ENCODE measurements at places on chromosomes 7 and 10. TPM values are rescaled to one million over a fixed set of nuclear protein-coding genes. Genes with fewer than 3 reads are reported as not detected.

The TCF7L2 gene
- 44.4 TPM for total RNA-seq

The PALD1 gene
- total RNA-seq = 6.9 TPM

- peak; percentile 88 for DNase-seq
These were observed 31.7 kb upstream of the ASL start for GRCh38 chr7:66043681-66044497.

- no peak for DNase-seq
These were observed 21.8 kb downstream of the IFT22 start for GRCh38 chr7:101299511-101300464.

DNA sequence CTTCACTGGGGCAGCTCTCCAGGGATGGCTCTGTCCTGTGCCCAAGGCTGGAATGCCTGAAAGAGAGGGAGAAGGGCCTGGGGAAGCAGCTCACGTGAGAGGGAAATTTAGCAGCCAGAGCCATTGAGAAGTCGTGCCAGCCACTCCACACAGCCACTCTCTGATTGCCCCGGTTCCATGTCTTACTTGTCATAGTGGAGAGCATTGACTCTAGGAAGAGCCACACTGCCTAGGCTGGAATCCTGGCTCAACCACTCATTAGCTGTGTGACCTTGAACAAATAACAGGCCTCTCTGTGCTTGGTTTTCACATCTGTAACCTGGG is 728.0 kb downstream of the PARD3 start:
- peak; percentile 52 for DNase-seq

- no peak for DNase-seq
These were observed 155.0 kb downstream of the SKAP2 start for GRCh38 chr7:26709210-26709990.

GRCh38 chr10:50576245-50576815 is 47.4 kb downstream of the SGMS1 start:
- no peak for DNase-seq

DNA sequence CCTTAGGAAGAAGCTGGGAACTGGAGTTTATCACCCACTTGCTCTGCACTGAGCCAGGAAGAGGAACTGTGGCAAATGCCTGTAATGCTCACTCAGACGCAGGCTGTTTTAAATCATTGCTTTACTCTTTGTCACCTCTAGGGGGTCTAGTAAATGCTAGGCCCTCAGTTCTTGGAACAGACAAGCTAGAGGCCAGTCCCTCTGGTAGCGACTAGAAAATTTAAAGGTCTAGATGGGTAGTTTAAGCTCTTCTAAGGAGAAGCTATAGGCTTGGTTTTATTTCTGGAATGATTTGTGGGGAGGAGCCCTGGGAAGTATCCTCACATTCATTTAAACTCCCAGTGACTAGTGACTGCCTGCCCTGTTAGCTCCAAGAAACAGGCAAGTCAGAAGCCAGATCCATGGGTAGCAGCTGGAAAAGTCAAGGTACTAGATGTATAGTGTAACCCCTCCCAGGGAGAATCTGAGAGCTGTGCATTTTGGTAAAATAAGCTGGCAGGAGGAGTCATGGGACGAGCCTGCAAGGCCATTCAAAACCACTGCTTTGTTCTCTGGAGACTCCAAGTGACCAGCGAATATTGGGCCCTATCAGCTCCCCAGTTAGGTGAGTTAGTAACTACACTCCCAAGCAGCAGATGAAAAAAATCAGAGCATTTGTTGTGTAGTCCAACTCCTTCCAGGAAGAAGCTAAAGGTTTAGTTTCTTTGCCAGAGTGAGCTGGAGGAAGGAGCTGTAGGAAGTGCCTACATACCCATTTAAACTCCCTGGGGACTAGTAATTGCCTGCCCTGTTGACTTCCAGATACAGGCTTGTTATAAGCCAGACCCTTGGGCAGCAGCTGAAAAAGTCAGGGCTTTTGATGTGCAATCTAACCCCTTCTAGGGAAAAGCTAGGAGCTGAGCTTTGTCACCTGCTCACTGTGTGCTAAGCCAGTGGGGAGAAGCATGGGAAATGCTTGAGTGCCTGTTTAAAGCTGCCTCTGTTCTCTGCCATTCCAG is 68.9 kb downstream of the DYNC1I1 start:
- DNase-seq = no peak

DNA sequence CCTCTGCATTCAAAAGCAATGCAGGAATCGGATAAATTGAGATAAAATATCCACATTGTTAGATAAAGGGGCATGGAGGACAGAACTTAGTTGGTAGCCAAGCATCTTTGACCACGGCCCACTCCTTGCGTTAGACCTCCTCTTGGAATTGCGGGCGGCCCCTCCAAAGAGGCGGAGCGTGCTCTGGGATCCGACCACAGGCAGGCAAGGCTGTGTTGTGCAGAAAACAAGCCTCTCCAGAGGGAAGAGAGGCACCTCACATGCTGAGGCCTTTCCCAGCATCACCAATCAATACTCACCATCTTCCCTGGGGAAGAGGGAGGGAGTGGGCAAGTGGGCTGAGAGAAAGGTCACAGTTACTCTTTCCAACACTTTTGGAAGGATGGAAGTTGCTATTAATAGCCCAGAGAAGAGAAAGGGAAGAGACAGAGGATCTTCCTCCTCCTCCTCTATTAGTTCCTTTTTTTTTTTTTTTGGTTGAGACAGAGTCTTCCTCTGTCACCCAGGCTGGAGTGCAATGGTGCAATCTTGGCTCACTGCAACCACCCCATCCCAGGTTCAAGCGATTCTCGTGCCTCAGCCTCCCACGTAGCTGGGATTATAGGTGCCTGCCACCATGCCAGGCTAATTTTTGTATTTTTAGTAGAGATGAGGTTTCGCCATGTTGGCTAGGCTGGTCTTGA is 49.7 kb upstream of the NRF1 start:
- DNase-seq = no peak

- DNase-seq = no peak
These were observed 1.7 kb upstream of the TRIP6 start for GRCh38 chr7:100865372-100865911.
